ENCODE measurements at places on chromosomes 12 and 14. TPM values are rescaled to one million over a fixed set of nuclear protein-coding genes. Genes with fewer than 3 reads are reported as not detected.
A peak's percentile ranks its signal among the peaks of the same experiment; 100 is the strongest.

GRCh38 chr12:13079440-13079906 lies 24.0 kb downstream of the GSG1 start:
- DNase-seq = no peak

GRCh38 chr14:104031384-104031783 lies 54.1 kb upstream of the ASPG start:
- no peak for DNase-seq

DNA sequence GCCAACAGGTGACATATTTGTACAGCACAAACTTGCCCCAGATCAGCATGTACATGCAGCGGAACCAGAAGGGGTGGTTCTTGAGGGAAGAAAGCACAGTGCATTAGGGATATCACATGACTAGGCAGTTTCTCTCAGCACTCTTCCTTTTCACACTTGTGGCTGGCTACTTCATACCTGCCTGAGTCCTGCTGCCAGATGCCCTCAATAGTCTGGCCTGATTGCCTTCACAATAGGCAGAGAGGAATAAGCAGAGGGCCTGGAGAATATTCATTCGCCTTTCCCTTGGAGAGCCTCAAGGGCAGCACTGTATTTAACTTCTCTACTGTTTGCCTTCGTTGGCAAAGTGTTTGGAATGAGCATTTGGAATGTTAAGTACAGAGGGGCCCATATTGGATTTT lies 7.9 kb downstream of the EMG1 start:
- no peak for DNase-seq

DNA sequence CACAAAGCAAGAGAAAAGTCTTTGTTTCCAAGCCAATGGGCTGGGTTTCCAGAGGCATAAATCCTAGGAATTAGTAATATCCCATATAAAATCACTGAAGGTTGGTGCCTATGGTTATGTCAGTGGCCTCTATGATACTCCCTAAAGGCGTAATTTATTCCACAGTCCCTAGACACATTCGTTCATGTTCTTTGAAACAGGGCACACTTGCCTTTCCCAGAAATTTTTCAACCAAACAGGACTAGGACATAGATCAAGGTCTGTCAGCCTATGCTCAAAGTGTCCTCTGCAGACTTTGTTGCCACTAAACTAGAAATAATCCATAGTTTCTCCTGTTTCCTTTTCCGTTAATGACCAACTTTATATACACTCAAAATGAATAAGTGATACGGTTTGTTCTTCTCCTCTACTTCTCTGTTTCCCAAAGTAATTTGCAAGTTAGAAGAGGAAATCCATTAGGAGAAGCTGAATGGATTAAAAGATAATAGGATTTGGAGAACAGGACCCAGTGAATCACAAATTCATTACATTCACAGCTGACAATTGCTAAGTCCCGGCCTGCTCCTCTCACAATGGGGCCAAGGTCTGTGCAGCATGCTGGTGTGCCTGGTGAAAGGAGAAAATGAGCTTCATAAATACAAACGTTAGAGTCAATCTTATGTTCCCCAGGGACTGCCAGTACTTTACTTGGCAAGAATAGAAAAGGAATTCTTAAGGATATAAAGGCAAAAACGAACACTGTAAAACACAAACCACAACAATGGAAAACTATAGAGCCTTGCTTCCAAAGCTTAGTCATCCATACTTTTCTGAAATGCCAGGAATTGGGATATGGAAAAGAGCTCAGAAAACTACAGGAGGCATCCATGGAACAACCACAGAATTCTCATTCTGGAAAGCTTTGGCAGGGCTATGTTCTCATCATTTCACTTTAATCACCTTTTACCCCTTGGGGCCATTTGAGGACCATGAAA lies 966.2 kb downstream of the NRXN3 start:
- no peak for DNase-seq

GRCh38 chr14:60963761-60964160 lies 17.1 kb downstream of the TRMT5 start:
- DNase-seq = no peak

DNA sequence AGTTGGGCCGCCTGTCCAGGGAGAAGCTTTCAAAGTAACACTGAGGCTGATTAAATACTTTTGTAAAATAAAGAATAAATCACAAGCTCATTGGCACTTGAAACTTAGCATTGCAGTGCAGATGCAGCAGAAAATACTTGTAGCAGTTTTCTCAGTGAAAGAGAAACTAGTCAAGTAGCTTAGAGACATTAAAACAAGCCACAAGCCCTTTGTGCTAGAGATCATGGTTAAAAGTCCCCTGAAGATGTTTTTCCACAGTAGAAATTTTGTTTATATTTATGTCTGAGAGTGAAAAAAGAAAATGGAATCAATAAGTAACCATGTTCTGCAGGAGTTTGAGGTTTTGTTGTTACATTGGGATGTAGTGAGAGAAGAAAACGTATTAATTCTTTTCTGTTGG lies 5.9 kb downstream of the PSEN1 start:
- DNase-seq = no peak

DNA sequence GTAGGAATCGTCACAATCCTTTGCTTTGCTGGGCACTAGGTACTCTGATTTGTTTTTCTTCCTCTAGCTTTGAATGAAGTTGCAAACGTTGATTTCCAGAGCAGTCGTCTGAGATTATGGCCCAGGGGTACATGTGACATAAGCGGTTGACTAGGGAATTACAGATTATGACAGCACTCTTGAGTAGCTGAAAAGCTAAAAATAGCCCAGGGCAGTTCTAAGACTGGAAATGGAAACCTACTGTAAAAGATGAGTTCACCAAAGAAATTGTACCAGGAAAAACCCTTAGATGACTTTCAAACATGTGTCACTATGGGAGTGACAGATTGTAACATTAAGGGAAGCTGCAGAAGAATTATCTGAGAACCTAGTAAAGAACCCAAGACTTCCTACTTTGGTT lies 108.5 kb downstream of the ANO6 start:
- DNase-seq = no peak

DNA sequence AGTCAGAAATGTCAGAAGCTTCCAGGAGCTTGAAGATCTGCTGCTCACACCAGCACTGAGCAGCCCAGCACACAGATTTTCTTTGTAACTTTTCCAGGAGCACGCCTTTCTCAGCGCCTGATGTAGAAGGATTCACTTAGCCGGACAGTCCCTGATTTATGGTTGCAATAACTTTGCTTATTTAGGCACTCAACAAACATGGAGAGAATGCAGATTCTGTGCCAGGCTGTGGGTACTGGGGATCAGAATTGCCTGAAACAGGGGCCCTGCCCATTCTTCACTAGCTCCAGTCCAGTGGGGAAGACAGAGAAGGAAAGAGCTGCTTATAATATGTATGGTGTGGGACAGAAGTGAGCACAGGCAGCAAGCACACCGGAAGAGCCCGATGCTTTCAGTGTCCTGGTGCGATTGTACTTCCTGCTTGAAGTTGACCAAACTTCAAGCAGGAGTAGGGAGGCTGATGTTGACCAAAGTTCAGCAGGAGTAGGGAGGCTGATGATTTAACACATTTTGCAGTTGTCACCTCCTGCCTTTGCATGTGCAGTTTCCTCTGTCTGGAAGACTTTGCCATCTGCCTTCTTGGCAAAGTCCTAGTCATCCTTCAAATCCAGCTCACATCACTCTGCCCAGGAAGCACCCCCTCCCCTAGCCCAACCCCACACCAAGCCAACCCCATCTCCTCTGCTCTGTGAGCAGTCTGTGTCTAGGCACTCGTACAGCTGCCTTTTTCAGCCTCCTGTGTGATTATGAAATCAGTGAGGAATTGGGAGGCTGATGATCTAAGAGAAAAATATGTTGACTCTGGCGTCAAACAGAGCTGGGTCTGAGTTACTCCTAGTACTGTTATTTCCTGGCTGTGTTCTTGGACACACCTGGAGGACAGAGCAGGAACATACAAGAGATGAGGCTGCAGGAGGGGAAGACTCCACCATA lies 12.0 kb upstream of the PRIMA1 start:
- no peak for DNase-seq

- peak; percentile 35 for DNase-seq
These were observed 9.2 kb upstream of the RAD52 start for GRCh38 chr12:958588-959123.

DNA sequence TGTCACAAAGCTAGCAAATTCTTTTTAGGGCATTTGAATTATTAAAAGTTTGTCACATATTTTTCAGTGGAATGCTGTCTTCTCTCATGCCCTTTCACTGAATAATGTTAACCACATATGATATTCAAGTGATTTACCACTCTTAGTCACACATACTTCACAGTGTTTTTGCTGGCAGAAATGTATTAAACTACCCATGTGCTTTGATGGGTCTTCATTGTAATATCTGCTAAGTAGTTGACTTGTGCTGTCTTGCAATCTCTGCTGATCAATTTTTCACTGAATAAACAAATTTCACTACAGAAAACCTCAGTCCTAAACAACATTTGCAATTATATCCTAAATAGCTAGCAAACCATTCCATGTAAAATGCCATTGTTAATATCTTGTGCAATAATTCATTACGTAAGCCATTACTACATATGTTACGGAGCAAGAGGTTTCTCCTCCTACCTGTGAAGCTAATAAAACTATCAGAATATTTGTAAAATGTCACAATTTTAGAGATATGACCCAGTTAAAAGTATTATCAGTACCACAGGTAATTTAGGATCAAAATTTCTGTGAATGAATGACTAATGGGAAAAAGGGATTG lies 64.6 kb upstream of the LMO3 start:
- DNase-seq = no peak

DNA sequence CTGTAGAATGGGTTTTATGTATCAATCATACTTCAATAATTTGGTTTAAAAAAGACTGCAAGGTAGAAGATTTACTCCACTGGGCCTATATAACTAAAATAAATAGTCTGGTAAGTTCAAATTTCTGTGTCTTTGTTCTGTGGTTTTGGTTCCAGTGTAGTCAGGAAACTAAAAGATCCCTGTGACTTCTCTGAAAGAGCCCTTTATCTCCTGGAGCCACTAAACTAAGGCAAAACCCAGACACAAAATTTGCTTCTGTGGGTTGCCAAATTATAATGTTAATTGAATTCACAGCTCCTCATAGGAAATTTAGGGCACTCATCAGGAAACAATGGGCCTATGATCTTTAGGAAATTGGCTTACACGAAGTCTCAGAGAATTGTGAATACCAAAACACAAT lies 1038.4 kb downstream of the GALC start:
- DNase-seq = no peak

DNA sequence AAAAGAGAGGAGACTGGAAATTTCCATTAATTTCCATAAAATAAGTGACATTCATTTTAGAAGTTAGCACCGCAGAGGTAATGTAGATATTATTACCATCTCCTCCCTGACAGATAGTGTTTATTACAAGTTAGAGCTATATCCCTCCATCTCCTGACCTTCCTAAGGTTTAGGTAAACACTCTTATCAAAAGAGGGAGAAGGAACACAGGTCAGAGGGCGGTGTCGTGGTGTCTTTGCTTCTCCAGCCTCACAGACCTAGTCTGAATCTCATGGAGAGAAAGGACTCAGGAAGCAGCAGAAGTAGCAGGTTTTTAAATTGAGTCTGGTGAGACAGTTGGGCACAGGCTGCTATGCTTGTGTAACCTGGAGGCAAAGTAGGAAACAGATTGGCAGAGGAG lies 11.5 kb upstream of the POC1B start:
- no peak for DNase-seq

DNA sequence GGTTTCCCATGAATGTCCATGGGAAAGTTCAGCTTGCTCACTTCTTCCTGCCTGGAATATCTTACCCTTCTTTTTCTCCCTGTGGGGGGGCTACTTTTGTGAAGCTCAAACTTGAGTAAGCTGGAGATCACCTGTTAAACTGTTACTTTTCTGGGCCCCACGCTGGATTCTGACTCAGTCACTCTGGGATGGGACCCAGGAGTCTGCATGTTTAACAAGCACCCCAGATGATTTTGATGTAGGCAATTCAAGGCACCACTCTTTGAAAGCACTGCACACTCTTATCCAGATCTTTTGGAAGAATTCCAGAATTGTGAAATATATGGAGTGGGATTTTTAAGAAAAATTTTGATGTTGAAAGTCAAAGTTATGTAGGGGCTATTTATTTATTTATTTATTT lies 46.3 kb upstream of the IGF1 start:
- no peak for DNase-seq

DNA sequence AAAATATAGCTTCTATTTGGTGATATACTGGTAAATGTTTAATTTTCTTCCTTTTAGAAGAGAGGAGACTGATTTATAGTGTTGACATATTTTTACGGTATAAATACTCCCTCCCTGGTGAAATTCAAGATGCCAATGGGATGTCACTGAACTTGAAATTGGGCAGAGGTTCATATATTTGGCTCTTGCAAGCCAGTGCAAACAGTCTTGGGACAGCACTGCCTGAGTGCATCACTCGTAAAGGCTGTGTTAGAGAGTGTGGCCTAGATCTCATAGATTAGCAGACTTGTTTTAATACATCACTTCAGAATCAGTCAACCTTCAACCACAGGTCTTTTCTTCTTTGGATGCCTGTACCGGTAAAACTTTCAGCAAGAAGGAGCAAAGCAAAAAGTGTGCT lies 681.0 kb downstream of the NRXN3 start:
- DNase-seq = no peak

GRCh38 chr14:69615496-69616407 lies 4.4 kb downstream of the SUSD6 start:
- peak; percentile 79 for DNase-seq

- peak; percentile 37 for DNase-seq
These were observed 685 bp downstream of the GRIN2B start for GRCh38 chr12:13980538-13981295.

- DNase-seq = no peak
These were observed 80.6 kb downstream of the HEATR5A start for GRCh38 chr14:31339743-31340142.

DNA sequence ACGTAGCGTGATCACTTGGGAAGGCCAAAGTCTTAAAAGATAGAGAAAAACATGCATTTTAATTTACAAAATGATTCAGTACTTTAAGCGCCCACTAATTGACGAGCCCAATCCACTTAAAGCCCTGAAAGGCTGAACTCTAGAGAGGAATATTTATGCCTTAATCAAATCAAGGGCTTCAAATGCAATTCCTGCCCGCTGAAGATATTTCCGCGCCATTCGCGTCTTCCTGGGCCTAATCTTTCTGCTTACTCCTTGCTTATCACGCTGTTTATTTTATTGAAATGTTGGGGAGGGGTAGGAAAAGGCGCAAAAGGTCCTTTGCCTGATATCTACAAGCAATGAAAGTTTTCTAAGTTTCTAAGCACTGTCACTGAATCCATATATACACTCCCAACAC lies 4.0 kb downstream of the TBX3 start:
- peak; percentile 29 for DNase-seq

The KSR2 gene
- total RNA-seq = 0.10 TPM

The FERMT2 gene
- 124 TPM for total RNA-seq

The ALDH1L2 gene
- total RNA-seq = 11.9 TPM

The FOXN4 gene
- total RNA-seq = not detected

The A2M gene
- total RNA-seq = 296 TPM

The RND1 gene
- total RNA-seq = 2.9 TPM

The AMHR2 gene
- total RNA-seq = not detected

The SERPINA10 gene
- total RNA-seq = not detected

The APOLD1 gene
- total RNA-seq = 37.6 TPM

The SLC25A21 gene
- total RNA-seq = 1.3 TPM

The LRCOL1 gene
- not detected for total RNA-seq

The UNC79 gene
- total RNA-seq = 0.41 TPM

The SDSL gene
- 0.31 TPM for total RNA-seq

The PRICKLE1 gene
- 34.4 TPM for total RNA-seq

The KRT8 gene
- total RNA-seq = 42.0 TPM

The SCNN1A gene
- total RNA-seq = 35.9 TPM

Measured in tongue (tissue), 3 donors.